ENCODE measurements at places on chromosomes 12 and 14.

- no peak for DNase-seq
Observed at GRCh38 chr12:93829016-93829415, 151.8 kb downstream of the CRADD start.

- no peak for DNase-seq
Observed at GRCh38 chr12:67354966-67355365, 85.8 kb downstream of the CAND1 start.

DNA sequence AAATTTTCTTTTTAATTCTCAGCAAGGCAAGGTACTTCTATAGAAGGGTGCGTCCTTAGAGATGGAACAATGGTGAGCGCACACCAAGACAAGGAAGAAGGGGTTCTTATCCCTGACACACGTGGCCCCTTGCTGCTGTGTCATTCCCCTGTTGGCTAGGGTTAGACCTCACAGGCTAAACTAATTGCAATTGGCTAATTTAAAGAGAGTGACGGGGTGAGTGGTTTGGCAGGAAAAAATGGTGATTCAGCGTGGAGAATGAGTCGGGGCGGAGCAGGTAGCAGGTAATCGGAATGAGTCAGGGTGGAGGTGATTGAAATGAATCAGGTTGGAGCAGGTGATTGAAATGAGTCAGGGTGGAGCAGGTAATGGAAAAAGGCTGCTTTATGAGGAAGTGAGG, 36.3 kb upstream of the HECTD1 start:
- DNase-seq, result no peak

DNA sequence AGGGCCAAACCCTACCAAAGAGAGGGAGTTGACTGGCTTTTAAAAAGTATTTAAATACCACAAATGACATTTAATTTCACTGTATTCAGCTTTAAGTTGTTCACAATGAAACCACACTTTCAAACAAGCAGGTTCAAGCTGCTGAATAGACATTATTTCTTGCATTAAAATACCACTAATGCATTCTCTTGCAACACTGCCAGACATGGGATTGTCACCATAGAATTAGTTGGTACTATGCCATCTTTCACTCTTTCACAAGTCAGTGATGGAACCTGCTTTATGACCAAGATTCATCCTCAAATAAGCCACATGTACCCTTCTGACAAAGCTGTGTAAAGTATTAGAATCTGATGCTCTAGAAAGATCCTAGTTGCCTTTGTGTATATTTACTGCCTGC, 239.4 kb downstream of the PAWR start:
- no peak for DNase-seq

DNA sequence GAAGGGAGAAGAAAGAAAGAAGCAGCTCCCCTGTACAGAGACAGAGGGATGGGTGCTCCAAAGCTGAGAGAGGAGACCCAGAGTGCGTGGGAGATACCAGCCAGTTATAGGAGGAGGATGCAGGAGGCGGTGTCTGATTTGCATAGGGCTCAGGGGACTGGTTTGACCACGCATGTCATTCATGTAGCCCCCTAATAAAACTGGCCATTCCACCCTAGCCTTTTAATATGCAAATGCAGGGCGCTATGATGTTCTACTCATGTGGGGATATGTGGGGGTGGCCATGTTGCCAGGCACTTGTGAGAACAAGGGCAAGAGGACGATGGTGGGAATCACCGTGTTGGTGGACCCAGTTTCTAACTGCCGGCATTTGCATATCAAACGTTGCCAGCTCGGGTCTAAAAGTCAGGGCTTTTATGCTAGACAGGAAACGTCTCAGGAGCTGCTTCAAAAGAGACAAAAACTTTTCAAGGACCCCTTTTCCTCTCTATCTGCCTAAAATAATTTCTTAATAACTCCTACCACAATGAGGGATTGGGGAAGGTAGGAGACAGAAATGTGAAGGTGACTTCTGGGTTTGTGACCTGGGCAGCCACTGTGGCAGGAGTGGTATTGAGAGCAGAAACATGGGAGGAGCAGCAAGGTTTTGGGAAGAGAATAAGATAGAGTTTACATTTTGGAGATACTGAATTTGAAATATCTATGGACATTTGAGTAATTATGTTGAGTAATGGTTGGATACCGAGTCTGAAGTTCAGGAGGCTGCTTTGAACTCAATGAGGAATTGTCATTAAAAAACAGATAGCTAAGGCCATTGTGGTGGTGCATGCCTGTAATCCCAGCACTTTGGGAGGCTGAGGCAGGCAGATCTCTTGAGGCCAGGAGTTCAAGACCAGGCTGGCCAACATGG, 2.2 kb upstream of the ATXN3 start:
- no peak for DNase-seq

- DNase-seq, result no peak
Observed at GRCh38 chr12:25942709-25943108, 15.8 kb upstream of the RASSF8 start.

DNA sequence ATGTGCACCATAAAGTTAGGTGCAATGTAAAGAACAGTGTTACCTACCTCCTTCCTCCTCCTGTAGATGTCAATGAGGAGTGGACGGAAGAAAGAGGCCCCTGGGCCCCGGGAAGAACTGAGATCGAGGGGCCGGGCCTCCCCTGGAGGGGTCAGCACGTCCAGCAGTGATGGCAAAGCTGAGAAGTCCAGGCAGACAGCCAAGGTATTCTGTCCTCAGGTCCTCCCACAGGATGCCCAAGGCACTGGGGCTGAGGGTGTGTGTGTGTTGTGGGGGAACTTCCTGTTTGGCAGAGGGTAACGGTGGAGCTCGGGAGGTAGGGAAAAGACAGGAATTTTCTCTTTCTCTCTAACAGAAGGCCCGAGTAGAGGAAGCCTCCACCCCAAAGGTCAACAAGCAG, 6.4 kb downstream of the ATN1 start:
- no peak for DNase-seq

DNA sequence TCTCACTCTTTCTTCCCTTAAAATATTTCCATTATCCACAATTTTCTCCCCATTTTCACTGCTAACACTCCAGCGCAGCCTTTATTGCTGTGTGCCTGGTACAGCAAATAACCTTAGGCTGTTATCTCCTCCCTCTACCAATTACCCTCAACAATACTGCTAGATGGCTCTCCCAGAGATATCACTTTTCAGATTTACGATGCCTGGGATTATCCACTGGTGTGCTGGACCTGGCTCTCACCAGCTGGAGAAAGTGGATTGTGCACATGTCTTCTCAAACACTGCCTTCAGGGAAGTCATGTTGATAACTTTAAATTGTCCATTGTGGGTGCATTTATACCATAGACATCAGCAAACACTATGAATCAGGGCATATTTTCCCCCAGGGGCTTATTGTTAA, 101.9 kb upstream of the ADAMTS20 start:
- DNase-seq, result no peak

DNA sequence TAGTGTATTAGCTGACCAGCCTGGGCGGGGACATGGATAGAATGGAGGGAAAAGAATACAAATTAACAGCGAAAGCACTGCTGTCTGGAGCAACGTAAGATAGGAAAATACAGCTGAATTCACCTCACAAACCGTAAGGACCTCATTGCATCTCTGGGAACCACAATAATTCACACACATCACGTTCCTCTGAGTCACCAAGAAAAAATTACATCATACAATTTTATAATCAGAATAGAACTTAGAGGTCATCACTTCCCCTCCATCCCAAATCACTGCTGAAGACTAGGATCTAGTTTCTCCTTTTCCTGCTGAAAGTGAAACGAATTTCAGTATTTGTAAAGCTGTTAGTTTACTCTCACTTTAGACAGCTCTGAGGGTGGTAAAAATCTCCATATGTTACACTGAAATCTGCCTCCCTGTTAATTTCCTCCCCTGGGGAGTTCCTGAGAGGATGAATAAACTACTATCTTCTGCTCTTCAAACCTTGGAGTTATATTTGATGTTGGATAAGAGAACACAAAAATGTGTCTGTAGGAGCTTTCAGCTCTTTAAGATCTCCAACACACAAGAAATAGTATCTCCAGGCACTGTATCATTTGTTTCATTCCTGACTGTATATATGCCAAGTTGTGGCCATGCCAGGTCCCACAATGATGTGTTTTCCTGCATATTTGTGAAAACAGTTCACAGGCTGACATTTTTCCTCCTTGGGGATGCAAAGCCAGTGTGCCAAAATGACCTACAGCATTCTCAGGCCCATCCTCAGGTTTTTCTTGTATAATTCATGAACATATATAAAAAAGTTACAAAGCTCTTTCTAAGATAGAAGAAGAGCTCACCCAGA, 63.8 kb upstream of the SSTR1 start:
- DNase-seq, result no peak

GRCh38 chr12:120323772-120324171, 3.8 kb downstream of the PLA2G1B start:
- no peak for DNase-seq

DNA sequence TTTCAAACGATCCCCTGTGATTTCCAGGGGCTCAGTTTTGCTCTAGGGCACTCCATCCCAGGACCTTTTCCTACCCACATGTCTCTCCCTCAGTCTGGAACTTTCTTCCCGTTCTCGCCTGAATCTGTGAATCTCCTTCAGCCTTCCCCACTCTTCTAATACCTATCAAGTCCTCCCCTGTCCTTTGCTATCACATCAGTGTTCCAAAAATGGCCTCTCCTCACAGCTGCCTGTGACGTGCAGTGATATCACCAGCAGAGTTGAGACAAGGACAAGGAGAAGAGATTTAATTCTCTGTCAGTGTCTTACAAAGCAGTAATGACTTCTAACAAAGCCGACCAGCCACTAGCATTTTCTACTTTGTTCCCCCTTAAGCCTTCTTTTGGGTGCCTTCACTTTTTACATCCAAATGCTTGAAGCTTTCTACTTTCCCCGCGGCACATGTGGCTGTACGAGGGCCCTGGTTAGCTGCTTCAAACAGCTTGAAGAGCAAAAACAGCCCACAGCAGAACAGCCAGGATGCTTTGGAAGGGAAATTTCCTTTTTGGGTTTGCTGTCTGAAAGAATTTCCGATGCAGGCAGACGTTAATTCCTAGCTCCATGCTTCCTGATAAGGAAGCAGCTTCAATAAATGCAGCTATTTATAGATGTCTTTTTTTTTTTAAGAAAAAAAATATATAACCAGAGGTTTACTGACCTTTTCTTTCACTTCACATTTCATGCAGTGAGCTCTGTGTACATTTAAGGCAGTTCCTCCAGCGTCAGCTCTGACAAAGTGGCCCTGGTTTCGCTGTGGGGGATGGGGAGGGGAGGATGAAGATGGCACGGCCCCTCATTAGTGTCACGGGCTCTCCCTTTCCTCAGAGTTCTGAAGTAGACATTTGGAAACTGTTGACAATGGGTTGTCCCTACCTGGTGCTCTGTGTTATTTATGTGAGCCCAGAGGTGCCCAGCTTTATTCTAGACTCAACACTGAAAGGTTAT, 109.3 kb downstream of the ETV6 start:
- DNase-seq, result no peak

DNA sequence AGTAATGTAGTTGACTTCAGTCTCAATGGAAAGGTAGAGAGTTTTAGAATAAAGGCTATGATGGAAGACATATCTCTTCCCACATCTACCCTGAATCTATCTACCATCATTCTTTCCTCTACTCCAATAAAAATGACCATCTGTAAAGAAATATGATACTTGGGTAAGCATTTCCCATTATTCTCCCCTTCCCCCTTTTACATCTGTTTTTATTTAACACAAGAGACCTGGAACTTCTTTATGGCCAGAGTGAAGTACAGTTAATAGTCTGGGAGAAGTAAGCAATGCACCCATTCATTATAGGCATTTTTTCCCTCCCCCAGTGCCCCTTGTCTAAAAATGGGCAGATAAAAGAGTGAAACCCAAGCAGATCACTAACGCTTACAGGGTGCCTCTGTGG, 6.5 kb downstream of the TPH2 start:
- DNase-seq, result no peak

- no peak for DNase-seq
Observed at GRCh38 chr14:21015312-21015711, 9.5 kb downstream of the NDRG2 start.

DNA sequence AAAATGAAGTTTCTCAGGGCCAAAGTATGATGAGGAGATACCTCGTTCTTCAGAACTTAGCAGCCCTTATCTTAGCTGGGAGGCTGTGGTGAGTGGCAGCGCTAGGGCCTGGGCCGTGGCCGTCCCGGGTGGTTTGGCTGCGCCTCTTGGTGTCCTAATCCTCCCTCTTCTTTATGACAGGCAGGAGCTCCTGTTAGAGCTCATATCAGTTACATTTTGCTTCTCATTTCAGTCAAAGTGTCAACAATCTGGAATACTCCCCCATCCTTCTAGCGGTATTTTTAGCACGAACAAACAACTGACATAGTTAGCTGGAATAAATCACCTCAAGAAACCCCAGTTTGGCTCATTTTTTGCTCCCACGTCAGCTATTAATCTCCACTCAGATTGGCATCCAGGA, 188.8 kb downstream of the TTC7B start:
- no peak for DNase-seq

DNA sequence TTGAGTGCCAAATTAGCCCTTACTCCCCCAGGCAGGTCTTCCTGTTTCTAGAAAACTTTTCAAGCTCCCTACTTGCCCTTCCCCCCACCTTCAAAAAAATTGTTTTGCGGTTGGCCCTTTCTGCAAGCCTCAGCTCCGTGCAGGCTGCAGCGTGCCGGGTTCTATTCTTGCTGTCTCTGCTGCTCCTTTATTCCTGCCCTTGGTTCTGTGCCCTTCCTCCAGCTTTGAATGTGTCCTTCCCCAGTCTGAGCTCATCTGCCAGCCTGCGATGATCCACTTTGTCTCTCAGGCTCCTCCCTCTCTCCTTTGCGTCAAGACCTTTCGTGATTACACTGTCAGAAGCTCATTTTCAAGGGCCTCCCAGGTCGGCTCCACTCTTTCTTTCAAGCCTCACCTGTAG, 98.6 kb downstream of the IRF2BPL start:
- DNase-seq, result peak; percentile 64

DNA sequence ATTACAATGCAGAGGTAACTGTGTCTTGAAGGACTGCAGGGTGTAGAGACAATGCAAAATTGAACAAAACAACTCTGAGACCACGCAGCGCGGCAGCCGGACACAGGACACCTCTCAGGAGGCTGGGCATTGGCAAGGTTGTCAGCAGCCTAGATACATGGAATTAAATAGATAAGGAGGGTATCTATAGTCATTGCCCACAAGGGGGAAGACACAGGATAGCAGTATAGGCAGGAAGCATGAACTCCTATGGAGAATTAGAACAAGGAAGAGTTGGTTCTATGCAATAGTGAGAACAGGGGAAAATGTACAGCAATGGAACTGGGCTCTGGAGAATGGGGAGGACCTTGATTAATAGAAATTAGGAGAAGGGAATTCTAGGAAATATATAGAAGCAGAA, 164.1 kb downstream of the C12orf42 start:
- no peak for DNase-seq

- no peak for DNase-seq
Observed at GRCh38 chr12:118480235-118480634, 103.9 kb downstream of the SUDS3 start.

- no peak for DNase-seq
Observed at GRCh38 chr12:851913-852312, 97.6 kb downstream of the RAD52 start.

DNA sequence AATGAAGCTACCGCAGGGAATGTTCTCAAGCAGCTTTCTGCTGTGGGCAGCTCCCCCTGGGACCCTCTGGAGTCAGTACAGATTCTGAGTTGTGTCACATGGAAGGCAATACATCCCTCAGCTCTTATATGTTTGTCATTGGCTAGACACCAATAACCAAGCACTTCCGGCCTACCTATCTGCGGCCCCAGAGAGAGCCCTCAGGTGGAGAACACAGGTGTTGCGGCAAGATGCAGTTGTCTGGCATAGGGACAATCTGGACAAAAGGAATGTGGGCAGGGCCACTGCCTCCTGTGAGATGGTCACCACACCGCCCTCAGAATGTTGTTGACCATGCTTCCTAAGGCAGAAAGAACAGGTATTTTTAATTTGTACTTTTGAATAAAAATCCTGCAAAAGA, 118.7 kb downstream of the BRMS1L start:
- DNase-seq, result no peak

Data from activated T-helper 1 cell treated with anti-CD3 and anti-CD28 coated beads, Interleukin-12 subunit alpha, Interleukin-12 subunit beta, Interleukin-2, Interleukin-4 antibody, amounts not matched to agents 30 ng/mL and 10 ng/mL and 1 ng/mL, durations not matched to agents 14 hours and 24 hours and 36 hours (primary cell).